Activated CD4-positive, alpha-beta T cell treated with anti-CD3 and anti-CD28 coated beads, Interleukin-2, amount 50 U/mL, for 24 hours (primary cell): ENCODE measurements at places on chromosomes 13 and 19.

DNA sequence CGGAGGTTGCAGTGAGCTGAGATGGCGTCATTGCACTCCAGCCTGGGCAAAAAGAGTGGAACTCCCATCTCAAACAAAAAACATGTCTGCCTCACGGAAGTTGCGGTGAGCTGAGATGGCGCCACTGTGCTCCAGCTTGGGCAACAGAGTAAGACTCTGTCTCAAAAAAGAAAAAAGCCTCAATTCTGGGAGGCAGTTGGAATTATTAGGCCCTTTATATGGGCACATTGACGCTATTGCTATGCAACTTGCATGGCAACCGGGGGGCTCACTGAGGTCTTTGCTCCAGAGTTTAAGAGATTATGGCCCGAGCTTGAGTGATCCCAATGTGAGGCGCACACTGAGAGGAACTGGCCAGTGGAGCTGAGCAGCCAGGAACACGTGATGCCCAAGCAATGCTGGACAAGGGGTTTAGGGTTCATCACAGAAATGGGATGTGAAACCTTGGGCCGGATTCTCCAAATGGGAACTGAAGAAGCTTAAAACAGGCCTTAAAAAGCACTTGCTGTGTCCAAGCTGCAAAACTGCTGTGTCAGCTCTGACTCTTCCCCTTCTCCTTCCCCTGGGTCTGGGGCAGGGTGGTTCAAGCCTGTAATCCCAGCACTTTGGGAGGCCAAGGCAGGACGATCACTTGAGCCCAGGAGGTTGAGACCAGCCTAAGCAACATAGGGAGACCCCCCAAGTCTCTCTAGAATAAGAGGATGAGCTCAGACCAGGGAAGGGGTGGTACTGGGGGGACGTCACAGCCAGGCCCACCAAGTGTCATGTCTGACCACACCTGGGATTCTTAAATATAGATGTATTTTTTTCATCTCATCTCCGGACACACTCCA is 2.5 kb downstream of the FTL start:
- no peak for DNase-seq

GRCh38 chr13:43368003-43368402 is 344.6 kb downstream of the DNAJC15 start:
- DNase-seq = no peak

DNA sequence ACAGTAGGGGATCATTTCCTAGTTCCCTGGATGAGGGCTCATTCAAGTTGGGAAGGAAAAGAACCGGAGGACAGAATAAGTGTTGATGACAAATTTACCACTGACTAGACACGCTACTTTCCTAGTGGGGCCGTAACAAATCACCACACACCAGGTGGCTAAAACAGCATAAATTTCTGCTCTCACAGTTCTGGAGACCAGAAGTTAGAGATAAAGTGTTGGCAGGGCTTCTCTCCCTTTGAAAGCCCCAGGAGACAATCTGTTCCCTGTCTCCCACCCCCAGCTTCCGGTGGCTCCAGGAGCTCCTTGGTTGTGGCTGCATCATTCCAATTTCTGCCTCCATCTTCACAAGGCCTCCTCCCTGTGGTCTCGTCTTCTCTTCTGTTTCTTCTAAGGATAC is 65.4 kb upstream of the ARGLU1 start:
- no peak for DNase-seq

- DNase-seq = no peak
Observed at GRCh38 chr19:29702963-29703320, 12.1 kb downstream of the C19orf12 start.

- DNase-seq = peak; percentile 94
Observed at GRCh38 chr19:4342615-4343369, 570 bp upstream of the MPND start.

DNA sequence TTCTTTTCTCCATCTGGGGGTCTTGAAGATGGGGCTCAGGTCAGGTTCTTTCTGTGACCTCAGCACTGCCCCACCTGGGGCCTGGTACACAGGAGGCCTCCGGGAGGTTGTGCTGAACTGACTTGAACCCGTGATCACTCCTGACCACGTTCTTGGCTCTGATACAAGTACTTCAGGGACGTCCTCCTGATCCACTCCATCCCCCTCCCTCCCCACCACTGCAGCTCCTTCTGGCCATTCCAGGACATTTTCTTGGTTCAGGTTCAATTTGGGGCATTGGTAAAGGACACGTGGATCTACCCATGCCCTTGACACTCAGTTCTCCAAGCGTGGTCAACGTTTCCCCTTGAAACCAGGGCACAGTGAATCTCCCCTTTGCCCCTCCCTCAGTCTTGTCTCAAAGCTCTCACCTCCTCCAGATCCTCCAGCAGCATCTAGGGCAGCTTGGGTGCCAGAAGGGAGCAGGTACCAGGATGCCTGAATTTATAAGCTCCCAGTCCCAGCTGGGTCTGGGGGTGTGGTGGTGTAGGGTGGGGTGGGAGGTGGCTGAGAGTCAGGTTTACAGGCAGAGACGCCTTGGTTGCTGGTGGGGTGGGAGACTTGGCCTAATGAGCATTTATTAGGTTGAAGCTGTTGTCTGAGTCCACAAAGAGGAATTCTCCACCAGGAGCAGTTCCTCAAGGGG is at the start of gene KLK15:
Gene KLK15 (minus strand): TSS at position 458 of the 685 bp plus-strand sequence. CDS start 2,082 bp downstream, outside the sequence.
- DNase-seq = no peak

- no peak for DNase-seq
Observed at GRCh38 chr13:94759120-94759728, 46.9 kb upstream of the SOX21 start.

- DNase-seq = no peak
Observed at GRCh38 chr19:34598217-34599155, 78.5 kb downstream of the SCGB2B2 start.

DNA sequence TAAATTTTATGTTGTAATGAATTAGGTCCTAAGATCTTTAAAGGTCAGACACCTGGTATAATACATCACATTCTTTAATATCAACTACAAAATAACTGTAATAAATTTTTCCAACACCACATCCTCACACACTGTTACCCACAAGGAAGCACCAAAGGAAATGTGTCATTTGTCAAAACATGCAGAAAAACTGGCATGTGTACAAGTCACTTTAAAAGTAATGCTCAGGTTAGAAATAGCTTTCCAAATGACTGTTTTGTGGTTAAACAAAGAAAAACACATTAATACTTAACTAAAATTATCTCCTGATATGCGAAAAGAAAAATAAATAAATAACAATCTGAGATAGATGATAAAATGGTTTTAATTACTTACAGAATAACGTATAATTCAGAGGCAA is 74.7 kb downstream of the MZT1 start:
- DNase-seq = no peak

DNA sequence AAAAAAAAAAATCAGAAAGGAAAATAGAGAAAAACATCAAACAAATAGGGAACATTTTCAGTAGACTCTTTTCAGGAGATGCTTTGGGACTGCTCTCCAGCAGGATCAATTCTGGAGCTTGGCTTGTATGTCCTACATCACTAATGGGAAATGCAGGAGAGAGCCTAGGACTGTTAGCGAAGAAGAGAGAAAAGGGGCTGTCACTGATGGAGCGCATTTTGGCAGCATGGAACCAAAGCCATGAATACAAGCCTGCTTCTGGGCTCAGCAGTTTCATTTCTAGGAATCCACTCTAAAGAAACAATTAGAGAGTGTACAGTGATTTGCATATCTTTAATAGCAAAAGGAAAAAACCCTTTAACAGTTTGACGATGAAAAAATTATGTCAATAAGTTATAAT is 203.9 kb downstream of the NUFIP1 start:
- DNase-seq = no peak

DNA sequence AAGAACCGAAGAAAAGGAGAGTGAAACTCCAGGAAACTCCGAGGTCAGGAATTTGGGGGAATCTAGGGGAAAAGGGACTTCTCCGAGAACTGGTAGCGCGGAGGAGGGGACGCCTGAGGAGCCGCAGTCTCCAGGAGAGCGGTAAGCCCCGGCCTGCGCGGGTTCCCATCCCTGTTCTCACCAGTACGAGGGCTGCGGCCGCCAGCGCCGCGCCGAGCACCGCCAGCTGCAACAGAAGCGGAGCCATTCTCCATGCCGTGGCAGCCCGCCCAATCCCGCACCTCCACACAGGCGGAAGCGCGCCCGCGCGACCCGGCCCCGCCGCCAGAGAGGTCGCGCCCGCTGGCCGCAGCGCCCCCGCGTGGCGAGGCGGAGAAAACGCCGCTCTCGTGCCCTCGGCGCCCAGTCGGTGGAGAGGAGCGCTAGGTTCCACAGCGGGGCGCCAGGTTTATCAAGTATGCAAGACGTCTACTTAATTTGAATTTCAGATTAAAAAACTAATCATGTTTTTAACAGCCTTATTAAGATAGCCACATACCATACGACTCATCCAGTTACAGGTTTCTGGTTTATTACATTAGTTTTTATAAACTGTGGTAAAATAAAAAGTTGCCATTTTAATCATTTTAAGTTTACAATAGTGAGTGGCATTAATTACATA is at the start of gene ALG5:
Gene ALG5 (minus strand): TSS at position 287 of the 661 bp plus-strand sequence. CDS start 40 bp downstream, at position 247.
- DNase-seq = peak; percentile 86

DNA sequence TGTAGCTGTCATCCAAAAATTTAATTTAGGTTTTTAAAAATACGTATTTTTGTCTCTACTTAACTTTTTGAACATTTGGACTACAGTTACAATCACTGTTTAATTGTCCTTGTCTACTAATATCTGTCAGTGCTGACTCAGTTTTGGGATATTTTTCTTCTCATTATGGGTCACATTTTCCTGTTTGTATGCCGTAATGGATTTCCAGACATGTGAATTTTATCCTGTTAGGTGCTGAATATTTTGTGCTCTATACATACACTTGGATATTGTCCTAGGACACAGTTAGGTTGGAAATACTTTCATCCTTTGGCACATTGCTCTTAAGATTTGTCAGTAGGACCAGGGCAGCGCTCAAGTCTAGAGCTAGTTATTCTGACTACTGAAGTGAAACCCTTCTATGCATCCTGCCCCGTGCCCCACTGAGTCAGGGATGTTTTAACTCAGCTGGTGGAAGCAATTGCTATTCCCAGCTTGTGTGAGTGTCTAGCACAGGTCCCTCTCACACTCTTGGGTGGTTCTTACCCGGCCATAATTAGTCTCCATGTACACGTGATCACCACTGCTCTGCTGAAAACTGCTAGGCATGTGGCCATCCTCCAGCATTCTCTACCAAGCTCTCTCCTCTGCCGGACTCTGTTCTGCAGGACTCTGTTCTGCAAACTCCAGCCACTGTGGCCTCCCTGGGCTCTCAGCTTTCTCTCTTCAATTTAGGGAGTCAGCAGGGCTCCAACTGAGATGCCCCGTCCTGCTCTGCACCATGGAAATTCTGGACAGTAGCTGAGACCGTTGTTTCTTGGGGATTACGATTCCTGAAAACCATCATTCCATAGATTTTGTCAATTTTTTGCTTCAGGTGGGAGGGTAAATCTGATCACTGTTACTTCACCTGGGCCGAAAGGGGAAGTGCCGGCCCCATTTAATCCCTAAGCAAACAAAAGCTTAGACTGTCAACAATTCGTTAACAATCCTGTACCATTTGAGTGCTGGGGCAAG is 11.1 kb downstream of the PROZ start:
- DNase-seq = no peak

DNA sequence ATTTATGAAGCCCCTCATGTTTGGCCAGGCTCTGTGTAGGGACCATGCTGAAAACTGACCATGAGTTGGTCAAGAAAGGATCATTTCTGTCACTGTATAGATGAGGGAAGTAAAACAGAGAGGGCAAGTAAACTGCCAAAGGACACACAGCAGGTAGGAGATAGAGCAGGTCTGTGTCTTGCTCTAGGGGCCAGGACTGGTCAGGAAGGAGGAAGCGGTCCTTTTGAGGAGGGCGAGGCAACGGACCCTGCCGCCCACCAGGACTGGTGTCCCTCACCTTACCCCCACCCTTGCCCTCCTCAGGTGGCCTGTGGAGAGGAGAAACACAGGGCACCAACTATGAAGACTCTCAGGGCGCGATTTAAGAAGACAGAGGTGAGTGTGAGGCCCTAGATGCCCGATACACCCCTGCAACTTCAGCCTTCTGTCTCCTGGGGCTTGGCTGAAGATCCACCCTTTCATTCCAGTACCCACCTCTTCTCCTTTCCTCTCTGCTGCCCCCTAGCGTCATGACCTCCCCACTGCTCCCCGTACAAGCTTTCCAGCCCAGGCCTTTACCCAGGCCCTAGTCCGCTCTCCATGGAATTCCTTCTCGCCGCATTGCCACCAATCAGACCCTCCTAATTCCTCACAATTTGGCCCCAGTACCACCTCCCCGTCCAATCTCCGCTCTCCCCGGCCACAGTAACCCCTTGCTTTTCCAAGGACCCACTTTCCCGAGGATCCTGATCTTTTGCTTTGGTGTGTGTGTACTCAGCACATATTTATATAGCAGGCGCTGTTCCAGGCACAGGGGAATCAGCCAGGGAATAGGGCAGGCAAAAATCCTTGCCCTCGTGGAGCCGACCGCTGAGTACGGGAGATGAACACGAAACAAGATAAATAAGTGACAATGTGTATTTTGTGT is 3.9 kb downstream of the ANKRD24 start:
- DNase-seq = peak; percentile 81

GRCh38 chr13:66659286-66659685 is 570.9 kb downstream of the PCDH9 start:
- no peak for DNase-seq

DNA sequence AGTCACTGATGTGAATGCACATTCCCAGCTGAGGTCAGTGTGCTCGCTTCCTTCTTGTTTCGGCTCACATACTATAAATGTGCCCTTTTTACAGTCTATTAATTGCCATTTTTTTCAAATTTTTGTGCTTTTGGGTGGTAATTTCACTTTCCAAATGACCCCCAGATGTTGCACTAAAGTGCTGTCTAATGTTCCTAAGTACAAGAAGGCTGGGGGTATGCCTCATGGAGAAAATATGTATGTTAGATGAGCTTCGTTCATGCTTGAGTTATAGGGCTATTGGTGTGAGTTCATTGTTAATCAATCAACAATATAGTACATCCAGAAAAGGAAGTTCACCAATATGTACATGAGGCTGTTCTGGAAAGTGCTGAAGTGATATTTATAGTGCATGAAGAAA is 84.7 kb downstream of the KL start:
- no peak for DNase-seq

GRCh38 chr19:29308977-29309590 is 96.1 kb upstream of the UQCRFS1 start:
- no peak for DNase-seq

DNA sequence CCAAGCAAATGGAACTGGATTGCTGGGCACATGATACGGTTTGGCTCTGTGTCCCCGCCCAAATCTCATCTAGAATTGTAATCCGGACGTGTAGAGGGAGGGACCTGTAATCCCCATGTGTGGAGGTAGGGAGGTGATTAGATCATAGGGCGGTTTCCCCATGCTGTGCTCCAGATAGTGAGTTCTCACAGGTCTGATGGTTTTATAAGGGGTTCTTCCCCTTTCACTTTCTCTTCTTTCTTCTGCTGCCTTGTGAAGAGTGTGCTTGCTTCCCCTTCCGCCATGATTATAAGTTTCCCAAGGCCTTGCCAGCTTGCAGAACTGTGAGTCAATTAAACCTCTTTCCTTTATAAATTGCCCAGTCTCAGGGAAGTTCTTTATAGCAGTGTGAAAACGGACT is 32.6 kb upstream of the MTIF3 start:
- DNase-seq = no peak

DNA sequence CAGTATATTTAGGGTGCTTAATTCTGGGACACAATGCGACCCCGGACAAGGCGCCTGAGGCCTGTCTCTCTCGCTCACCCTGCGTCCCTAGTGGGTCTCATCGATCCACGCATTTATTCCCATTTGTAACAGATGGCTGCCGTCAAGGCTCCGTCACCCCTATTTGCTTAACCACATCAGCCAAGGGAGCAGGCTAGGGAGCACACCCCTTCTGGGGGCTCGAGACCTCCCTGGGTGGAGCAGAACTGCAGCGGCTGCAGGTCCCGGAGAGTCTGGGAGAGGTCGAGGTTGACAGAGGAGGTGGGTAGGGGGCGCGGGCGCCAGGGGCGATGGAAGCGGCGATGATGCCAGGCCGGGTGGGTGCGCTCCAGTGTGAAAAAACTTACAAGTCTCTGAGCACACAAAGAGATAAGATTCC is 507 bp downstream of the ALG5 start:
- no peak for DNase-seq
